ENCODE measurements at places on chromosomes 2 and 18.

GRCh38 chr2:65551528-65551927 is 119.1 kb upstream of the SPRED2 start:
- no peak for DNase-seq

GRCh38 chr2:59182249-59182648 is 941.1 kb upstream of the FANCL start:
- DNase-seq = no peak

GRCh38 chr2:100184055-100184737 is 41.8 kb upstream of the AFF3 start:
- no peak for DNase-seq

DNA sequence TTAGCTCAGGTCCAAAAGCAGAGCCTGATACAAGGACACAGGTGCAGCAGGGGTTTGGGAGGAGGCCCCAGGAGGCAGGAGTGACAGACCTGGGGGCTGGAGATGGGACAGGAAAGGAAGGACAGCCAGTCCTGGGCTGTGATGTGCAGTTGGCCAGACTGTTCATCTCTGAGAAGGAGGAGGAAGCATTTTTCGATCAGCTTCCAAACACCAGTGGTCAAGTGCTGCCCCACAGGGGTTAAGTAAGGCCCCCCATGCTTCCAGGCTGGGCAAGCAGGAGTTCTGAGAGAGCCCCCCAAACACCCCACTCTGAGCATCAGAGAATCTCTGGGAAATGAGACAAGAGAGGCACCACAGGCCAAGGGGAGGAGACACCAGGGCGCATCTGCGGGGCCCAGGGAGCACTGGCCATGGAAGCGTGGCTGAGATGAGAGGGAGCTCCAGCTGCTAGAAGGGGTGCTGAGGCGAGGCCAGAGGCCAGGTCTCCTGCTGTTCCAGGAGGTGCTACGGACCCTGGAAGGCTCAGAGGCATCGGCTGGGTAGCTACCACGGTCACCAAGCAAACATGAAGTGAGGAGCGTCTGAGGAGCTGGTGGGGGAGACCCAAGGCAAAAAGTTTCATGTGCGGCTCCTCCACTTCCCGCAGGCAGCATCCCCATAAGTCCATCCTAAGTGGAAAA is 5.6 kb upstream of the HDAC4 start:
- DNase-seq = no peak

DNA sequence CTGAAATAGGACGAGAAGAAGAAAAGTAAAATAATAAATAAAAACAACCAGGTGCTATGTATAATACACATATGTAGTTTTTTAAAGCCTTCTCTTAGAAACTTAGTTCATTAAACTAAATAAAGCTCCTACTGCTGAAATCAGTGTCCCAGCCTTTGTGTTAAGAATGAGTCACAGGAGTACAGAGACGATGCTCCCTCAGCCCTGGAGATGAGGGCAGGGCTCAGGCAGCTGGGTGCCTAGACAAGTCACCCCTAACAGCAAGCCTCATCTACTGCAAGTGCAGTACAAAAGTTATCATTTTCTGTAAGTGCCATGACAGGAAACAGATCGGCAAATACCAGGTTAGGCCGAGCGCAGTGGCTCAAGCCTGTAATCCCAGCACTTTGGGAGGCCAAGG is 18.2 kb downstream of the KIDINS220 start:
- DNase-seq = no peak

- no peak for DNase-seq
Observed at GRCh38 chr2:55269645-55269990, 587 bp upstream of the MTIF2 start.

GRCh38 chr2:169983506-169983905 is 156.3 kb downstream of the UBR3 start:
- no peak for DNase-seq

DNA sequence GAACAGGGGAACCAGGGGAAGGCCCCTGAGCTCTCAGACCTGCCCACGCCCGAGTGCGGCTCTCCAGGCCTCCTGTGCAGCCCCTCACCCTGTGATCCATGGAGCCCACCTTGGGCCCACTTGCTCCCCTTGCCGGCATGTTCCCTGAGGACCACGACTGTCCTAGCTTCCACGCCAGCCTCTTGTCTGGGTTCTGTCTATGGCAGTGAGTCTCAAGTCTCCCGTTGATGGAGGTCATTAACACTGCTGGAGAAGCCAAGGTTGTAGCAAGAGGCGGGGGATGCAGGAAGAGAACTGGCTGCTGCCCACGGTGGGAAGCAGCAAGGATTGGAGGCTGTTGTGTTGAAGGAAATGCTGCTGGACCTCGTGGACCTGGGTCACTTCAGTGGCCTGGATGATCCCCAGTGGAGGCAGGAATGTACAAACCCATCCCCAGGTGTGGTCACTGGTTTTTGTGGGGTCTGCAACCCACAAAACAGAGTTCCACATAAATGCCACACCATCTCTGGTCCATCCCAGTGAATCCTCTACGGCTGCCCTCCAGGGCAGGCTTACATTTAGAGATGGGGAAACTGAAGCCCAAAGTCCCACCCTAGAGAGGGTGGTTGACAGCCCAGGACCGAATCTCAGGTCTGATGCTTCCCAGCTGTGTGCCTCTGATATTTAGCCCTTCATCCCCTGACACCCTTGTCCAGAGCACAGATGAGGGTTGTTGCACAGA is 150.3 kb downstream of the NDUFA10 start:
- DNase-seq = no peak

DNA sequence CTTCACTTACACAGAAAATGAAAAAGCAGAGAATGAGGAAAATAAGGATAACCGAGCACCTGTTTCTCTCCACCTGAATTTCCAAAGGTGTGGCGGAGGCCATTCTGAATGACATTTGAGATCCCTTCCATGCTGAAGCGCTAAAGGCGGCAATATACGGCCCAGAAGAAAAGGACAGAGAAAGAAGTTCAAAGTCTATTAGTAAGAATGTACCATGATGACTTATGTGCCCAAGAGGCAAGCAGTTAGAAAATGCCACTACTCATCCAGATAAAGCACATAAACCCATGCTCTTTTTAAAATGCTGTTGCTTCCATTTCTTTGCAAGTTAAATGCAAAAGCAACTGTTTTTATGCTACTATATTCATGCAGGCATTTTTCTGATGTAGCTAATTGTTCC is 37.2 kb downstream of the FEZ2 start:
- no peak for DNase-seq

Data from GM12878 (cell line).